ENCODE measurements at places on chromosomes 16 and 17.
A peak's percentile ranks its signal among the peaks of the same experiment; 100 is the strongest.

DNA sequence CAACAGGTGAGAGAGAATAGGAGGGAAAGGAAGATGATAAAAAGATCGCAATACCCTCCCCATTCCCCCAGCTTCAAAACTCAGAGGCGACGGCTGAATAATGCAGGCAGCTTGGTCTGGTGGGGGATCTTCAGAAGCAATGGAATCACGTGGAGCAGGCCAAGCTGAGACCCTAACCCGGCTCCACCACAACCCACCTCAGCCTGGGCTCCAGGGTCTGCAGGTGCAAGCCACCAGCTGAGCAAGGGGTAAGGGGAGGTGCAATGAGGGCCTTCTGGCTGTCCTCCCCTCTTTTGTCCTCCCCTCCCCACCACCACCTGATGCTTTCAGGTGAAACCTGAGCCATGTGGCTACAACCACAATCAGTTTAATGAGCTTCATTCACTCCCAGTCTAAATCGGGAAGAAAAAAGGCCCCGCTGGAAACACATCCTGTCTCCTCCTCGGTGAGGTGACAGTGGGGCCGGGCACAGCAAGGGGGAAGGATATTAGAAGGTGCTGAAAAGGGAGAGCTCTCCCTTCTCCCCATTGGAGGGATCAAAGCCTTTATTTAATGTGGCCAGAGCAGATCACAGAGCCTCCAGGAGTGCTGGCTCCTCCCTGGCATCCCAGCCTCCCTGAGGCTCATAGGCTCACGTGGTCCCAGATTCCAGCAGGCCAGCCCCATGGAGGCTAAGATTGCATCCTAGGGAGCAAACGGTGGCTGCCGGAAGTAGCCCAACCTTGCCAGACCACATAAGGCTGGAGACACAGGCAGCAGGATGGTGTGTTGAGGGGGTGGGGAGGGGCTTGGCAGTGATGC lies 261.0 kb downstream of the SOX9 start:
- DNase-seq: peak; percentile 91

GRCh38 chr17:43410557-43411368 lies 12.0 kb downstream of the ARL4D start:
- DNase-seq: no peak

DNA sequence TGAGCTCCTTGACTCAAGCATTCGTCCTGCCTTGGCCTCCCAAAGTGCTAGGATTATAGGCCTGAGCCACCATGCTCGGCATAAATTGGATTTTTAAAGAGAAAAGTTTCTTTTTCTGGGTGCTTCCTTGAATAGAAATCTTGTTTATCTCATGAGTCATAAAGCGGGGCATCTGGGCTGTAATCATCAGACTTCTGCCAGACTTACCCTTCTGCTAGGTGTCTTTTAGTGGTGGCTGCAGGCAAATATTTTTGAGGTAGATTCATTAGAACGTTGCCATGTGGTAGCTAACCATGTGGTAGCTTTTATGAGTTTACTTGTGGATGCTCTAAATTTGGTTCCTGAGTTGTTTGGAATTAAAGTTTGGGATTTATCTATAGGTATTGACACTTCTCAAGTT lies 13.4 kb downstream of the PGS1 start:
- DNase-seq: no peak

DNA sequence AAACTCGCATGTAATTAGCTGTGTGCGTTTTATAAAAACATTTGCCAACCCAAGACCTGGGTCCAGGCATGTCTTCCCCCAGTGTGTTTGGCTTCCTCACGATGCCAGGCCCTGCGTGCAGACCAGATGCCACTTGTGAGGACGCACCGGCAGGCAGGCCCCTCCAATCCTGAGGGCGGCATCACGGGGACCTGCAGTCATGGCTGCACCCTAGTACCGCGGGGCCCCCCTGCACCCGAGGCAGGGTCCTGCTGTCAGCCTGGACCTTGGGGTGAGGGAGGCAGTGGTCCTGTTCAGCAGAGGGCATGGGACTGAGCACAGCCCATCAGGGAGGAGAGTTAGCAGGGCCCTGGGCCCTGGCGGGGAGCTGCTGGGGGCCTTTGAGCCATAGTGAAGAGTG lies 55.3 kb upstream of the ZNF750 start:
- DNase-seq: no peak

GRCh38 chr16:66486773-66487579 lies 59.9 kb downstream of the BEAN1 start:
- DNase-seq: no peak

DNA sequence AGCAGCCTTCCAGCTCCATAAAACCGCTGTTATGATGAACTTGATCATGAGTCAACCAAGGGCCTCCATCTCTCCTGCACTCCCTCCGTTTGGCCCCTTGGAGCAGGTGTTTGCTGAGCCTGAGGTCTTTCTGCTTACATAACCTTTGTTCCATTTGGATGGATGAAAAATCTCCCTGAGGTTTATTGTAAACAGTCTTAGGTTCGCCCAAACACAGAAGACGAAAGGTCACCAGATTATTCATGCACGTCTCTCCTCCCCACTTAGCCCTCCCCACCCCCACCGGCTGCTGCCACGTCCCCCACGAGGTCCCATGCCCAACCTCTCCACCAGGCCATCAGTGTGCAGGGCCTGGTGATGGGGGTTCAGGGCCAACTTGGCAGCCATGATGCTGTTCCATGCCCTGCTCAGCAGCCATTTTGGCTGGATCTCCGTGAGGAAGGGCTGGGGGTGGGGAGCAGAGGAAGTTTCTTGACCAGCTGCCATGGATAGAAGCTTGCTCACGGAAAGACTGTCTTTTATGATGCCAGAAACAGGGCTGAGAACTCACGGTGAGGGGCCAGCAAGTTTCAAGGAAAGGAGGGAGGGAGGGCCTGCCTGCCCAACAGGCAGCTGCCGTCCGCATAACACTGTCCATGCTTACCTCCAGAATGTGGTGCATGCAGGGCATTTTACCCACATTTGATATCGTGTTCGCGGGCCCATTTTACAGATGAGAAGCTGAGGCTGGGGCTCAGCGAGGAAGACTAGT lies 47.8 kb upstream of the FOXF1 start:
- no peak for DNase-seq

DNA sequence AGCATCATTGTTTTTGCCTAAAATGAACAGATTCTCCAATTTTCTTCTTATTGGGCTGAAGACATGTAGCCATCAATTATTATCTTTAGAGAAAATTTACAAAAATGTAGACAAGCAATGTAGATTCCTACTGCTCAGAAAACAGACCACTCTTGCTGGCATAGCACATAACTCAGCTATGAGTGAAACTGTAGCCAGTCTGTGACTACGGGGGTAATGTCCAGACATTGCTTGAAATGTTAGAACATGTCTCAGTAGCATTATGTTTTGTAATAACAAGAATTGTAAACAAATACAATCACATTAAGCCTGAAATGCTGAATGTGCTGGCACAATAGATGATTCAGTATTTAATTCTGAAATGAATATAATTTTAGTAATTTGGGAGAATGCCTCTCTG lies 265.7 kb upstream of the KCNJ16 start:
- DNase-seq: no peak

- DNase-seq: peak; percentile 41
These were observed 11.2 kb upstream of the SBK1 start for GRCh38 chr16:28280881-28281836.

DNA sequence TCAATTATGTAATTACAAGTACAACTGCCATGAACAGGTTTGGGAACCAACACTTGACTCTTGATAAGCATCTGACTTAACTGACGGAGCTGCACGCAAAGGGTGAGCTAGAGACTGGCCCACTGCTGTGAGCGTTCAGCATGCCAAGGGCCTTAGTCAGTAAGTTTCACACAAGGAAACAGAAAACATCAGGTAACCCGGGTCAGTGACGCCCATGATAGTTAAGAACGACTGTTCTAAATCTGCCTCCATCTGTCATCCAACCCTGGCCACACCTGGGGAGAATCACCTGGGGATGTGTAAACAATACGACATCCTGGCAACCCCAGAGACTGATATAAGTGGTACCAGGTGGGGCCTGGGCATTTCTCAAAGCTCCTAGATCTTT lies 12.3 kb downstream of the SMIM5 start:
- peak; percentile 90 for DNase-seq

GRCh38 chr16:73329358-73330286 lies 281.7 kb upstream of the ZFHX3 start:
- DNase-seq: peak; percentile 85

DNA sequence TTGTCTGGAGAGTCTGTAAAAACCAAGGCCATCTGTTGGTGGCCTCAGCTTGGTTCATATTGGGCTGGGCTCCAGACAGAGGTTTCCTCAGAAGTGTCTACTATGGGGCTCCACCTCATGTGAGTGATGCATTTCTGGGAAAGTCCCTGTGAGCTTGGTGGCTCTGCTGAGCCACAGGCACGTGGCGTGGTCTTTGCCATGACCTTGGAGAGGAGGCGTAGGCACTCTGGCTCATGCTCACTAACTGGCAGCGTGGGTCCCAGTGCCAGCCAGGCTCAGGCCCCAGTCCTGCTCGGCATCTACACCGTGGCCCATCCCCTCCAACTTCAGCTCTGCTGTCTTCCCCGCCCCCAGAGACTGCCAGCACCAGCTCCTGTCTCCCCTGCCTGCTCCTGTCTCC lies 10.7 kb upstream of the SMTNL2 start:
- DNase-seq: no peak

DNA sequence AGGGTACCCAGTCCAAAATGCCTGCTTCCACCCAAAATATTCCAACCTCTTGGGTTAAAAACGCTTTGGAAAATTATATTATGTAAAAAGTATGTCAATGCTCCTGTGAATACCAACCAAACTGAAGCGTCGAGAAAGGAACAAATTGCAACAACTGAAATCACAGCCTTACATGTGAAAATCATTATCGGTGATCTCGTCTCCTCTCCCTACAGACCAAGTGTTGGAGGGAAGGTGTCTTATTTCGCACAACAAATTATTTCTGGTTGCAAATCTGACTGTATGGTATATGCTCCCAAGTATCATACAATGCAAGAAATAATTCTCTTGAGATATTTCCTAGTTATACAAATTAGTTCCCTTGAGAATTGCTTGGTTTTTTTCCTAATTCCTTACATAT lies 89.3 kb upstream of the CDYL2 start:
- no peak for DNase-seq

DNA sequence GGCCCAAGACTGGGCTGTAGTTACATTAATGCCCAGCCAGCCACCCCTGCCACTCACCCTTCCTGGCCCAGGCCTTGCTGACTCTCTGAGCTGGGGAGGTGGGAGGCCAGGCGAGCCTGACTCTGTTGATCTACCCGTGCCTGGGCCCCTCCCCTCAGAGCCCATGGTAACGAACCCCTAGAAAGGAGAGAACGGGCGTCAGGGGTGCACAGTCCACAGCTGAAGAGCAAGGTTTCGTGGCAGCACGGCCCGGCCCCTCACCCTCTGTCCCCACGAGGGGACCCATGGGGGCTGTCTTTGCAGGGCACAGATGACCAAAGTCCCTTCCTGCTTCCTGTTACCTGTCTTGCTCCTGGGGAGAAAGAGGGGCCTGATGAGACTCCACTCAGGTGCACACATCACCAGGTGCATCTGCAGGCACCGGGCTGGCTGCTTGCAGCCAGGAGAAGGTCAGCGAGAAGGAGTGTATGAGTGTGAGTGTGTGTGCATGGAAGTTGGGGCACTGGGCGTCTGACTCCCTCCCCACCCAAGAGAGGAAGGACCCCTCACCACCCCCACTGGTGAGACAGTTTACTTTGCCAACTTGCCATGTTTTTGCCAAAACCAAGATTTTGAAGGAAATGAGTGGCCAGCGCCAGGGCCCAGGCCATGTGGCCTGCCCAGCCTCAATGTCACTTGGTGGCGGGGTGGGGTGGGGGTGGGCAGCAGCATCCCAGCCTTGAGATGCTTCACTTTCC lies 359.1 kb downstream of the SEC14L1 start:
- no peak for DNase-seq

DNA sequence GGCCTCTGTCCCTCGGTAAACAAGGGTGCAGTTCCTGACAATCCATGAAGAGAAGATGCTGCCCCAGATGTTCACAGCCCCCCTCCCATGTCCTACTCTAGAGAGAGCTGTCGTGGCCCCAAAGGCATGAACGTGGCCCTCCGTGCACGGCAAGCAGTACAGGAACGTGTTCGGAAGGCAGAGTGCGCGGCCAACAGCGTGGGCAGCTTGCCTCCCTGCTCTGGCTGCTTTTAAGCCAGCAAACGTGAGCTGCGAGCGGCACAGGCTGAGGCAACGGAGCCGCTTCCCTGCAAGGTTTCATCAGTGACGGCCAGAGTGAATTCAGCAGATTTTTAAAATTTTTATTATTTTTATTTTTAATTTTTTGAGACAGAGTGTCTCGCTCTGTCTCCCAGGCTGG lies 37.2 kb downstream of the PEMT start:
- DNase-seq: no peak

GRCh38 chr16:35431829-35432663 lies 1972.6 kb downstream of the TP53TG3F start:
- DNase-seq: peak; percentile 13

DNA sequence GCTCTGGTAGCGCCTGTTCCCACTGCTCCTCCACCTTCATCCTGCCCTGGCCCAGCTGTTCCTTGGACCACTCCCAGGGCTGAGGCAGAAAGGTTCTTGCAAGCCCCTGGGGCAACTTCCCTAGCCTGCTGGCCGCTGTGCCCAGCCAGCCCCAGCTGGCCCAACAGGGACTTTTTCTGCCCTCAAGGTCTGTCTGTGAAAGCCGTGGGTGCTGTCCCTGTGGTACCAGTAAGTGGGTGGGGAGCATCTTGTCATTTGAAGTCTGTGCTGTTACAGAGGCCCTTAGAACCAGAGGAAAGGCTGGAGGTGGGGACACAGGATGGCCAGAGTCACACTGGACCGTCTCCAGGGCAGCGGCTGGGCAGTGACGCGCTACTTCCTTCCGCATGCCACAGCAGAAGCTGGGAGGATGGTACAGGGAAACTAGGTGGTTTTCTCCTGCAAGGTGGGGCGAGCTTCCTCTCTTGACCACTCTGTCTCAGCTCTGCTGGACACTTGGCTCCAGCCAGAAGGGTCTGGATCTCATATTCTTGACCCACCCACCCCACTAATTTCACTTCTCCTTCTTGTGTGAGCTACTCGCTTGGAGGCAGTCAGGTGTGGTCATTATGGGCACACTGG lies 87.8 kb downstream of the PLCG2 start:
- no peak for DNase-seq

DNA sequence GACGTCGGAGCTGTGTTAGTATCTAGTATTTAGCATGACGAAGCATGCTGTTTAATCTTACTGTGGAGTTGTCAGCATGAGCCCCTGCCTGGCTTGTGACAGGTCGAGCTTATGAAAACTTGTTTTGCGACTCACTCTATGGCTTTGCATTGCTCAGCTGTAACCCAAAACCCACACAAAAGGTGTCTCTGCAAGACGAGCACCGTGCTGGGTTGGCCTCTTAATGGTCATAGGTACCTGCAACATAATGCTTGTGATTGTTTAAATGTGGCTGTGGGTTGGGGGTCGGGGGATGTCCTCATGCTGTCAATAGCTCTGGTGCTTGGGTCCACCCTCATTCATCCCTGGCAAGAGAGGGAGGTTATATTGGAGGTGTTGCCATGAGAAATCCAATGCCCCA lies 5.4 kb downstream of the NTN1 start:
- no peak for DNase-seq

GRCh38 chr16:22928882-22929435 lies 115.0 kb downstream of the HS3ST2 start:
- DNase-seq: no peak

Data from mesendoderm (in vitro differentiated cells).